ENCODE measurements at places on chromosomes 1 and 21. TPM values are rescaled to one million over a fixed set of nuclear protein-coding genes. Genes with fewer than 3 reads are reported as not detected.

The PIGM gene
- 3.1 TPM for total RNA-seq

The CD1D gene
- total RNA-seq, result not detected

The OR10J5 gene
- total RNA-seq, result not detected

The FAM177B gene
- not detected for total RNA-seq

The CYP4Z1 gene
- total RNA-seq, result not detected

The MRAP gene
- not detected for total RNA-seq

The CYP4A22 gene
- total RNA-seq, result not detected

The LCE1D gene
- not detected for total RNA-seq

The FCRL6 gene
- not detected for total RNA-seq

The IKBKE gene
- total RNA-seq, result 12.9 TPM

The HJV gene
- total RNA-seq, result not detected

The KISS1 gene
- 21.9 TPM for total RNA-seq

The GNG12 gene
- 195 TPM for total RNA-seq

The CCDC181 gene
- not detected for total RNA-seq

The CFAP410 gene
- total RNA-seq, result 11.7 TPM

The PLOD1 gene
- 339 TPM for total RNA-seq

The LCE3C gene
- total RNA-seq, result not detected

The SPATA45 gene
- not detected for total RNA-seq

The HCN3 gene
- 0.20 TPM for total RNA-seq

The SPAG17 gene
- total RNA-seq, result not detected

The MYBPH gene
- total RNA-seq, result not detected

The C1orf216 gene
- total RNA-seq, result 8.2 TPM

The FPGT gene
- total RNA-seq, result 9.9 TPM

The RAB7B gene
- total RNA-seq, result not detected

The DRAXIN gene
- 0.25 TPM for total RNA-seq

The KCNJ9 gene
- not detected for total RNA-seq

The SRGAP2 gene
- total RNA-seq, result 49.5 TPM

The ZNF695 gene
- 4.4 TPM for total RNA-seq

The SELENBP1 gene
- total RNA-seq, result 1.9 TPM

The ZNF678 gene
- 5.0 TPM for total RNA-seq

The CCDC185 gene
- not detected for total RNA-seq

The AKR1A1 gene
- total RNA-seq, result 117 TPM

Measured in mammary microvascular endothelial cell (primary cell).